NCI-H1092 treated with DMSO at 0.1 percent for 48 hours (cell line): ENCODE measurements at places on chromosomes 7 and 10.

- DNase-seq, result no peak
Observed at GRCh38 chr7:64687249-64687648, 21.3 kb downstream of the ZNF107 start.

DNA sequence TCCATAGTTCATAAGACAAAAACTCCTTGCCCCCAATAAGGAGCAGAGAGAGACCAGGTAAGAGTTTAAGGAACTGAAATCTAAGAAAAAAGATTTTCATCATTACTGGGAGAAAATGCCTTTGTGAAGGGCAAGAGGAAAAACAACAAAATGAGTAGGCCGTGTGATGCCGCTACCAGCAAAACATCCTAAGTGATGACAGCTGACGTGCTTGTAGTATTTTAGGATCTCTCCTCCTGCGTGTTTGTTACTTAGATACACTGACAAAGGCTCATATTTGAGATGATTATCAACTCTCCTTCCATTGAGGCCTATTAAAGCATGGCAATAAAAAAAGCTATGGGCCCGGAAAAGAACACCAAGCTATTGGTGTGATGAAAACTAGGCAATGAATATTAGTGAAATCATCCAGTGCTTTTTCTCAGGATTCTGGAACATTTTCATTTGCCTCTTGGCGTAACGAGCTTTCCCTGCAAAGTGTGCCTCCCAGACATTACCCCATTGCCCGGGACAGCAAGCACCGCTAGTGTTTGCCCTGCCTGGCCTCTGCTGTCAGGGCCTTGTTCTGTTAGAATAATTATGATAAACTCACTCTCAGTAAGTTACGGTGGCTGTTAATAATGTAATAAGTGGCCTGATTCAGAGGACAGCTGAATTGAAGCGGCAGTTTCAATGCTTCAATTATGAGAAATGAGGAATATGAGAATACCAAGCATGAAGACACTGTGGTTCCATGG is 36.8 kb upstream of the ITPRID1 start:
- DNase-seq, result no peak

- no peak for DNase-seq
Observed at GRCh38 chr7:16747102-16747501, 6.5 kb upstream of the TSPAN13 start.

GRCh38 chr10:17835688-17836087 is 26.5 kb downstream of the MRC1 start:
- DNase-seq, result no peak

GRCh38 chr7:2015251-2015871 is 217.4 kb downstream of the MAD1L1 start:
- no peak for DNase-seq

DNA sequence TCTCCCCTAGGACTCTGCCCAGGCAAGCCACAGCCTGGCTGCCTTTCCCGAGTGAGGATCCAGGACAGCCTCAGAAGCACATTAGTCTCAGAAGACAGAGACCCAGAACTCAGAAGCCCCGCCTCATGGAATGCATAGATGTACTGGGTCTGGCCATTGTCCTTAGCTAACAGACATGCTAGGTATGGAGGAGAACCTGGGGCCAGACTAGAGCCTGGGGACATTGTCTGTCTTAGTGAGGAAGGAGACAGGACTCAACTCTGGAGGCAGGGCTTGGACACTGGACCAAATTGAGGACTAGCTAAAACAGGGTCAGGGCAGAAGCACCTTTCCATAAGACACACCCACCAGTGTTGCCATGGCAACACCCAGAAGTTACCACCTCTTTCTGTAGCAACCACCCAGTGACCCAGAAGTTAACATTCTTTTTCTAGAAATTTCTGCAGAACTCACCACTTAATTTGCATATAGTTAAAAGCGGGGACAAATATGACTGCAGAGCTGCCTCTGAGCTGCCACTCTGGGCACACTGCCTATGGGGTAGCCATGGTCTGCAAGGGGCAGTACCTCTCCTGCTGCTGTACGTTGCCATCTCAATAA is 27.5 kb downstream of the TLX1 start:
- no peak for DNase-seq

GRCh38 chr10:13868528-13869294 is 281.9 kb downstream of the PRPF18 start:
- no peak for DNase-seq

DNA sequence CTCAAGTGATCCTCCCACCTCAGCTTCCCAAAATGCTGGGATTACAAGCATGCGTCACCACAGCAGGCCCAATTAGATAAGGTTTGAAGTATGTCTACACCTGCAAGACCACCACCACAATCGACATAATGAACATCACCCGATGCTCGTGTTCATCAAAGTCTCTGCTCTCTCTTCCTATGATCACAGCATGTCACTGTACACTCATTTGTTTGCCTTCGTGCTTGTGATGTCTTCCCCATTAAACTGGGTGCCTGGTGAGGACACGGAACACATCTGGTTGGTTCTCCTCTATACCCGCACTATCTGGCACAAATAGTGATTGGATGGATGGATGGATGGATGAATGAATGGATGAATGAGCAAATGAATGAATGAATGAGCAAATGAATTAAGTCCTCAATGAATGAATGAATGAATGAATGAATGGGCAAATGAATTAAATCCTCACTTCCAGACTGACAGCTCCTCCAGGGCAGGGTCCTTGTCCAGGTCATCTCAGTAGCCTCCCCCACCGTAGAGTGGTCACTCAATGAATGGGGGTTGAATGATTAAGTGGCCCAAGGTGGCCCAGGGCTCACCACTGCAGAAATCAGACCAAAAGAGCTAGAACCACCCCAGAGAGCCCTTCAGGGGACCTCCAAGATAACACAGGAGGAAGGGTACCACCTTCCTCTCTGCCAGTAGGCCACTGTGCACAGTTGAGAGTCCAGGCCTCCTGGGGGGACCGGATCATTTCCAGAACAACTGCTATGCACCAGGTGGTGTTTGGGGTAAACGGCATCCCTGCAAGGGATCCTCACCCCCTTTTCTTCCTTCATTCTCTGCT is 101.9 kb upstream of the TNRC18 start:
- DNase-seq, result no peak

- no peak for DNase-seq
Observed at GRCh38 chr7:141389140-141389796, 161.9 kb upstream of the AGK start.

- DNase-seq, result no peak
Observed at GRCh38 chr7:66894463-66895080, 26.5 kb upstream of the TMEM248 start.

DNA sequence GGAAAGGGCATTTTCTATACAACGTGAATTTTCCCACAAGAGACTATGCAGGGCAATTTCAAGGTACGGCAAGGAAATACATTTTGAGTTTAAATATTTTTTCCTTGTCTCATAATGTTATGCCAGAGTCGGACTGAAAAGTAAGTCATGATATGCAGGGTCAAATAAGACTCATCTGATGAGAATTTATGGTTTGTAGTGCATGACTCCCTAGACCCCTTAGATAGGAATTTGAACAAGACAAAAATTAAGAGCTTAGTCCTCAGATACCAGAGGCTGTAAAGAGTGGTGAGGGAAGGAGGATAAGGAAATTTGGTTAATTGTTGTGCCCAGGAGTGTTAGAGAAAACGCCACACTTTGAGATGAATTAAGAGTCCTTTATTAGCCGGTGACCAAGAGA is 616.6 kb downstream of the XPNPEP1 start:
- DNase-seq, result no peak

DNA sequence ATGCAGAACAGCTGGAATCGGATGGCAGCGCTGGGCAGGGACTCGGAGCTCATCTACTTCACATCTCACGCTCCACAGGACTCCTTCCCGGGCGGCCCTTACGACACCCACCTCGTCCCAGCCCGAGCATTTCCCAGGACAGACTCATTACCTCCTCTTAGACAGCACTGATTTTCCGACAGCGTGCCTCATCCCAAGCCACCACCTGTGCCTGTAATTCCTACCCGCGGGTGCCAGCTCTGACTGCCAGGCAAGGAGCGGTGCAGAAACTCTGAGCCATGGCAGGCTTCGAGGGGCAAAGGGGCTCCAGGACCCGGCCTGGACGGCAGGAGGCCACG is 25.6 kb downstream of the GPER1 start:
- no peak for DNase-seq

GRCh38 chr7:81408728-81409127 is 361.1 kb downstream of the HGF start:
- no peak for DNase-seq

DNA sequence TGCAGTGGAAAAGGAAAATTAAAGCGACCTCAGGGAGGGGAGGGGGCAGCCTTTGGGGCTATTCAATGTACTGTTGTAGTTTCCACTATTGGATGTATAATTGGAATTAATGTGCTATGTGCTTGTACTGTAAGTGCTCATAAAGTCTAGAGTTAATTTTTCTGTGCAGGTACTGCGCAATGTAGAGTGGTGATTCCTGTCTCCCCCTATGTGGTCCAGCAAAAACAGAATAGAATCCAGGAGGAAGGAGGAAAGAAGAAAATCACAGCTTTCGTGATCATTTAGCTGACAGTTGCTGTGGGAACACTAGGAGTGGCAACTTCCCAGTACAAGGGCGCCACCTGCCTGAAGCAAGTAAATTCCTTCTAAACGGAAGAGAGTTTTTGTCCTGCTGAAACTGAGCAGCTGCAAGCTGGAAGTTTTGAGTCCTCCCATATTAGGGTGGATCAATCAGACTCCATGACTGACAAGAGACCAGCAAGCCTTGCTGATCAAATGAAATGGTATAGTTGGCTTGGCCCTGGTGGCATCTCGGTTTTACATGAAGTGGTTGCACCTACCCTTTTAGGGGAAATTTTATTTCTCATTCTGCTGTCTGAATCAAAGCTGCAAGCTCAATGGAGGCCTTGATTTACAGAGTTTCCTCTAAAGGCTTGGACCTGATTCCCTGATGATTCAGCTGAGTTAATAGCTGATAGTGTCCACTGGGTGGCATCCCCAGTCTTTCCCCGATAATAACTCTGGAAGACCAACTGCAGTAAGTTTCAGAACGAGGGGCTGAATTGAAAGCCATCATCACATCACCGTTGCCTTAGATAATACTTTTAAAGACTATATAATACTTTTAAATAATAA is 299.8 kb downstream of the HGF start:
- peak; percentile 64 for DNase-seq

DNA sequence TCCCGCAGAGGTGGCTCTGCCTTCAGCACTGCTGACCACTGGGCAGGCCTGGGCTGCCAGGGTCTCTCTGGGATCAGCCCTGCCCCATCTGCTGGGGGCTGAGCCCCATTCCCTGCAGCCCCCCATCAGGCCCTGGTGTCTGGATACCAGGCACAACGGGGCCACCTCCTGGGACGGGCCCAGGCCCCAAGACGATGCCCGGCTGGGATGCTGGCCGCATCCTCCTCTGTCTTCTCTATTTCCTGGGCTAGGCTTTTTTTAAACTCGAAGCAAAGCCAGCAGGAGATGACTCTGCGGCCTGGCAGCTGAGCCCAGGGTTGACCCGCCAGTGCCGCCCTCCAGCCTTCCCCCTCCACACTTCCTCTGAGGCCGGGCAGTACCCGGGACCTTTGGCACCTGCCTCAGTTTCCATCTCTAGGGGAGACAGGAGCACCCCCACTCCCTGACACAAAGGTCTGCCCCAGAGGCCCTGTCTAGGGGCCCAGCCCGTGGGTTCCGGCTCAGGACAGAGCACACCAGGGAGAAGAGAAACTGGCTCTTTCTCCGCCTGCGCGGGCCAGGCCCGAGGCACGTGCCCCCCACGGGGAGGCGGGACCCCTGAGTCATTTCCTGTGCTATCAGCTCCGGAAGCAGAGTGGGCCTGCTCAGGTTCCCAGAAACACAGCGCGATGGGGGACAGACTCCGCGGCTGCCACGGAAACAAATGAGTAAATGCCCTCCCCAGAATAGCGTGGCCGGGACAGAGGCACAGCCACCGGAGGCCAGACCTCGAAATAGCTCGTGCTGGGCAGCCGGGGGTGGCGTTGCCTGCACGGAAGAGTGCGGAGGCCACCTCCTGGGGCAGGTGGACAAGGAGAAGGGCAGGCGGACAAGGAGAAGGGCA is 84.6 kb upstream of the PDGFA start:
- DNase-seq, result no peak

- no peak for DNase-seq
Observed at GRCh38 chr7:132124575-132124974, 451.7 kb downstream of the PLXNA4 start.

DNA sequence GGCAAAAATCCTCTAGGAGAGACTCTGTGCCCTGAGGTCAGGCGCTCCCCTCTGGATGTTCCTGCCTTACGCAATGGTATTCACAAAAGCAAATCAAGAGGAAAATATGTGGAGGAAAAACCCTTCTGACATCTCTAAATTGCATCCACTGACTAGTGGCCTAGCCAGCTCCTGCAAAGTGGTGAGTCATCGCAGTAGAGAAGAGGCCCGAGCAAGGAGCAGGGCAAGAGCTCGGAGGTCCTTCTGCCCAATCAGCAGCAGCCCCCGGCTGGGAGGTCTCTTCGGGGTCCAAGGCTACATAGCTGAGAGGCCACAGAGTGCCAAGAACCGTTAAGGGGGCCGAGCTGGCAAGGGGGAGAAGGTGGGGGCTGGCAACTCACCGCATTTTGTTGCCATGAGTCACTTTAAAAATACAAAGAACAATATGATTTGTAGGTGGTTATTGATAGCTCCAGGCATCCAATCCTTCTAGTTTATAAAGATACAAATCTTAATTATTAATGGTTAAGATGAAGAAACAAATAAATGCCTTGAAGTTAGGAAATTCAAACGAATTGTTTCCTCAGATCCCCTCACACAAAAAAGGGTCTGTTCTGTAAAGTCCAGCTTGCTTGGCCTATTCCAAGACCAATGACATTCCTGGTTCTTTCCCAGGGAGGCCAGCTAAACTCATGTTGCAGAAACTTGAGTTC is 161.6 kb downstream of the PKD1L1 start:
- DNase-seq, result no peak

DNA sequence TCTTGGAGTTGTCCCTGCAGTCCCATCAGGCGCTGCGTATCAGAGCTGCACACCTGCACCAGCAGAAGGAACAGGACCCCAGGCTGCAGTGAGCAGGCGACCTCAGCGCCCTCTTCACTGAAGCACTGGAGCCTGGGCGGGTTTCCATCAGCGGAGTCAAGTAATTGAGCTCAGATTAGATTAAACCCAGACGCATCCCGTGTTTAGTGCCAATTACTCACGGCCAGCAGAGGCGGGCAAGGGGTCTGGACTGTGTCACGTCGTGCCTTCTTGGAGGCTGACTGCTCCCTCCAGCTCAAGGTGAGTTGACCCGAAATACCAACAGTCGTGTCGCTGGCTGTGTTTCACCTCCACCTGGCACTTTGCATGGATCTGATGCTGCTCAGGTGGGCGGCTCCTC is 123.6 kb downstream of the CXCL12 start:
- no peak for DNase-seq

DNA sequence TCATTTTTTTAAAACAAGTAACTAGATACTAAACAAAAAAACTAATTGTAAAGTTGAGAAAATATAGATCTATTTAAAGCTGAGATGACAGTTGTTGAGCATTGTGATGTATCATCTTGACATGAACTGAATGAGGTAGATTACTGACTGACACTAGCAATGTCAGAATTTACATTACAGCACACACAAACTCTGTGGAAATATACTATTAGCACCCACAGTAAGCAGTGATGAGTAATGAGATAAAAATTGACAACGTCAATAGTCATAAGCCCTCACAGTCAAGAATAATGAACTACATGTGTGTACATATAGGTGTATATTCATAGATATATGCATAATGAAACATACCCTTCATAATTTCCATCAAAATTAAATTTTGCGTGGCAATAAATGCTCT is 368.4 kb downstream of the TFEC start:
- DNase-seq, result no peak
